Mesenteric fat pad (tissue), 1 donor: ENCODE measurements at places on chromosomes 1 and 21. TPM values are rescaled to one million over a fixed set of nuclear protein-coding genes. Genes with fewer than 3 reads are reported as not detected.

DNA sequence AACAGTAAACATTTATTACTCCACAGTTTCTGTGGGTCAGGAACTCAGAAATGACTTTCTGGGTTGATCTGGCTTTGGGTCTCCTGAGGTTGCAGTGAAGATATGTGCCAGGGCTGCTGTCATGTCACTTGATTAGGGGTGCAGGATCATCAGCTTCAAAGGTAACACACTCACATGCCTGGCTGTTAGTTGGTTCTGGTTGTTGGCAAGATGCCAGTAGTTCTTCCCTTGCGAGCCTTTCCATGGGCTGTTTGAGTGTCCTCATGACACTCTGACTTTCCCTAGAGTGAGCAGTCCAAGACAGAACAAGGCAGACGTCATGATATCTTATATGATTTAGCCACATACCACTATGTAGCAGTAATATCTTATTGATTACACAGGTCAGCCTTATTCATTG is 1.8 kb downstream of the SWT1 start:
- no peak for DNase-seq

DNA sequence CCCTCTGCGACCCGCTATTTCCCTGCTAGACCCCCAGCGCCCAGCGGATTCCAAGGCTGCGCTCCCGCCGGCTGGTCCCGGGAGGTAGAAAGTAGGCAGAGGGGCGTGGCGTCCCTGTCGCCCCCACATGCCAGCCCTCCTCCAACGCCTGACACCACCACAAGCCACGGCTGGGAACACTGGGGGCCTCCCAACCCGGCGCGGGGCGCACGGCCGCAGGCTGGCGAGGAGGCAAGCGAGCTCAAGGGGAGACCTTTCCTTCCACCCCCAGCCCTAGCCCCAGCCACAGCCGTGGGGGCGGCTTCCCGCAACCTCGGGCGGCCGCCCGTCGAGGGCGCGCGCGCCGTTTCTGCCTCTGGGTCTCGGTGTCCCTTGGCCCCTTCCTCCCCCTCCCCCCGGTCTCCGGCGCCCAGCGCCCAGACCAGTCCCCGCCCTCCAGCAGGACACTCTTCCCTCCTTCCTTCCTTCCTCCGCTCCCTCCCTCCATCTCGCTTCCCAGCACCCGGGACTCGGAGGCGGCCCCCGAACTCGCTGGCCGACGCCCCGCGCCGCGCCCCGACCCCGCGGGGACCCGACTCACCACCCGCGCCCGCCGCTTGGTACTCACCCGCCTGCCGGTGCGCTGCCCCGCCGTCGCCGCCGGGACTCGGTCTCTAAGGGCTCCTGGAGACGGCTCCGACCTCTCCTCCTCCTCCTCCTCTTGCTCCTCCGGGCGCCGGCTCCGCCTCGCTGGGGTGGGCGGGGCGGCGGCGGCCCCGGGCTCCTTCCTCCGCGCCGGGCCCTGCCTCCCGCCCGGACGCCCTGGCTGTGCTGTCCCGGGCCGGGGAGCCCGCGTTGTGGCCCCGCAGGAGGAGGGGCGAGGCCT is at the start of gene GNG12:
Gene GNG12, minus strand, starts transcription at position 731 of the 865 bp plus-strand sequence. CDS start 125,781 bp downstream, outside the sequence.
- peak; percentile 92 for DNase-seq

- no peak for DNase-seq
Observed at GRCh38 chr1:213135572-213135971, 84.5 kb downstream of the RPS6KC1 start.

DNA sequence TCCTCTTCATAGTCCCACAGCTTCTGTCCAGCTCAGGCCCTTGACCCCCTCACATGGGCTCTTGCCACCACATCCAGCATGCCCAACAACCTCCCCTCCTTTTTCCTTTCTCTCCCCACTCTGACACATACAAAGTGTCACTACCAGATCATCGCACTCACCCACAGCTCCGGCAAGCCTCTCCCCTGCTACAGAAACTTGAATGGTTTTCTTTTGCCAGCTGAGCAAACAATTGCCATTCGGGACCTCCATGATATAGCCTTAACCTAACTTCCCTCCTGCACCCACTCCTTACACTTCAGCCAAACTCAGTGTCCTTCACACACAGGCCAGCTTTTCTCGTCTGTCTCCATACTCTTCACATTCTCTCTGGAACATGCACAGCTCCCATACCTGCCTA is 43.3 kb downstream of the MAB21L3 start:
- DNase-seq, result peak; percentile 37

DNA sequence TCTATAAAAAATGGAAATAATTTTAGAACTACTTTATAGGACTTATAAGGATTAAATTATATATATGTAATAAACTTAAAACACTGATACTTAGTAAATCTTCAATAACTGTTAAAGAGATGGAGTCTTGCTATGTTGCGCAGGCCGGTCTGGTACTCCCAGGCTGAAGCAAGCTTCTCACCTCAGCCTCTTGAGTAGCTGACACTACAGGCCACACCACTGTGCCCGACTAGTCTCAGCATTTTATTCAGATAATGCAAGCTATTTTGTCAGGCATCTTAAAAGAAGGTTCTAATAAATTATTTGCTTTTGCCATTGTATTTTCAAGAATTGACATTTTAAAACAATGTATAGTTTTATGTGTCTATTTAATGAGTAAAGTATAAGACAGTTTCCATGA is 20.8 kb downstream of the CNST start:
- no peak for DNase-seq

DNA sequence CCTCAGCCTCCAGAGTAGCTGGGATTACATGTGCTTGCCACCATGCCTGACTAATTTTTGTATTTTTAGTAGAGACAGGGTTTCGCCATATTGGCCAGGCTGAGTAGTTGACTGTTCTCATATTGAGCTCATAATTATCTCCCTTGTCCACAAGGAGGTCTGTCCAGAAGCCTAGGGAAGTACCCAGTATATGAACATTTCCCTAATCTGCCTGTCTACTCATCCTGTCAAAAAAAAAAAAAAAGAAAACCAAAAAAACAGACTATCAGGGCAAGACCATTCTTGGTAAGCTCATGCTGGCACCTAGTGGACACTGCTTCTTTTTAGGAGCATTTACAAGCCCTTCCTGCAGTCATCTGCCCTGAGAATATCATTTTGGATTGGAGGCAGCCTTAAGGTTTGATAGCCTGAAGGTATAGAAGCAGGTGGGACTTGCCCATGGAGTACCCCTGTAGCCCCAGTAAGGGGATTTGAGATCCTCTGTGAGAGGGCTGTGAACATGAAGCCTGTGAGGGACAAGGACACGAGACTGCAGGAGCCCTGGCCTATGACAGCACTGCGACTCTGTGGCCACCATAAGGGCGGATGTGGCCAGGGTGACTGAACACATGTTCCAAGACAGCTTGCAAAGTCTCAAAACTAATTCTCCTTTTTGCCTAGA is 10.8 kb upstream of the DUSP12 start:
- DNase-seq, result no peak

DNA sequence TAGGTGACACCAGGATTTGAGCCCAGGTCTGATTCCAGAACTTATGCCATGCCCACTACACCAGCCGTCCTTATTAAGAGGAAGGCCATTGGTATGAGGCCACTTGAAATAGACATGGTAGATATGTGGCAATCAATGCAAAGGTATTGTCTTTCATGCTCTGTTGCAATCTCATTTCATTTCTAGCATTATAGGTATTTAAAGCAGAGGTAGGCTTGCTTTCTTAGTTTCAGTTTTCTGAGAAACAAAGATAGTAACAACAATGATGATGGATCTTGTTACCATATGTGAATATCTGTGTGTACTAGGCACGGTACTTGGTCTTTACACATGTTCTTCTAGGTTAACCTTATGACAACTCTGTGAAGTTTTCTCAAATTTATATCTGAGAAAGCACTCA is 113.1 kb downstream of the FGGY start:
- no peak for DNase-seq

DNA sequence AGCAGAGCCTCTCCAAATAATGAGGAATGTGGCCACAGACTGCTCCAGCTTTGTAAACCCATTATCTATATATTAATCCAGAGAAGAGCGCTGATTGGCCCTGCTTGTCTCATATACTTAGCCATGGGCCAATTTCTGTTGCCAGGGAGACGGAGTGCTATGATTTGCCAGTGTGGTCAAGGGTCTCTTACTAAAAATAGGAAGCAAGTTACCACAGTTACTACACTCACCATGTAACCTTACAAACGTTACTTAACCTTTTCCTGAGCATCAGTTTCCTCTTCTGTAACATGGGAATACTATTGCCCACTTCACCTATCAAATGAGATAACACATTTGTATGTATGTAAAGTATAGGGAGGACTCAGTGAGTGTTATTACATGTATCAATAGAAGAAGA is 7.7 kb upstream of the S100A2 start:
- DNase-seq, result no peak

DNA sequence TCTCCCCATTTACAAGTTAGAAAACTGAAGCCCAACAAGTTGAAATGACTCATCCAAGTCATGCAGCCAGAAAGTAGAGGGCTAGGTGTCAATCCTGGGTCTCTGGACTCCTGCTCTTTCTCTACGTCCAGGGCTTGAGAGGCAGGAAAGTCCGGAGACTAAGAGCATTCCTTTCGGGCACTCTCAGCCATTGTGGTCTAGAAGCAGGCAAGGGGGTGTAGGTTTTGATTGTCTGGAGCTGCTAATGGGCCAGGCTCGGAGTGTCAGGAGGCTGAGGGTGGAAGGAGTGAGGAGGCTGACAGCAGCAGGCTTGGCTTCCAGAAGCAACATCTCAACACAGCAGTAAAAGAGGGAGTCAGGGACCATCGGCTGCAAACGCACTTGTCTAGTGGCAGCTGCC is 107.6 kb upstream of the KLHDC7A start:
- DNase-seq, result no peak

- DNase-seq, result no peak
Observed at GRCh38 chr1:77459881-77460280, 178.1 kb downstream of the AK5 start.

DNA sequence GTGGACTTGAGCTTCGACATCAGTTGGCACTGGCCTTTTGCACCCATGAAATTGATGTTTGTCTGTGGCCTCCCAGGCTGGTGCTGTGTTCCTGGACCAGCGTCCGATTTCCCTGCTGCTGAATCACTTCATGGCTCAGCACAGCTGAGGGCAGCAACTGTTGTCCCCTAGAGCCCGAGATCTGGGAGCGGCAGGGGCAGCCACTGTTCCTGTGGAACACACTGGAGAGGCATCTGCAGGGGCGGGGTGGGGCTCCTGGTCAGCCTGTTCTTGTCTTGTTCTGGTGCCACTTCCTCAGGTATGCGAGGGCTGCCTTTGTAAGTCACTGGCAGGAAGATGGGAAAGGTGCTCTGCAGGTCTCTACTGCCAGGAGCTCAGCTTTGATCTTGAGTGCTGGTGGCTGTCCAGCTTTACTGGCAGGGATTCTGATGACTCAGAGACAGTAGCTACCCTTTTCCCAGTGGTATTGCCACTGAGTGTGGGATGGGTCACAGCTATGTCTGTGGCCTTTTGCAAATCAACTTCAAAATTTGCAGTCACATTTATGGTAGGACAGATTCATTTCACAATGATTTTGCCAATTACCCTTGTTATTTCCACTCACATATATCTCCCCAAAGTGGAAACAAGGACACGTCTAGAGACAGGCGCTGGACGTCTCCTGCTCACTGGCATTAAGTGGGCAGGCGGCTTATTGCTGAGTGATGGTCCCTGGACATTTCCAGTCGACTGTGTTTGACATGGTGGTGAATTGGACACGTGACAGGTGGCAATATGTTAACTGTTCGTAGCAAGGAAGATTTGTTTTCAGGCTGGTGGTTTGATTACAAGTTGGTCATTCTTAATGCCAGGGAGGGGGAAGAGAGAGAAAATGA is 15.3 kb downstream of the AGPAT3 start:
- peak; percentile 79 for DNase-seq

GRCh38 chr1:5430136-5430535 is 562.1 kb downstream of the NPHP4 start:
- no peak for DNase-seq

GRCh38 chr1:160092366-160093068 is 5.9 kb downstream of the IGSF8 start:
- no peak for DNase-seq

GRCh38 chr1:90955769-90956168 is 66.1 kb downstream of the ZNF644 start:
- DNase-seq, result no peak

GRCh38 chr1:111597426-111597825 is 22.2 kb upstream of the RAP1A start:
- DNase-seq, result no peak

GRCh38 chr1:61523893-61524605 is 200.9 kb downstream of the TM2D1 start:
- DNase-seq, result no peak

DNA sequence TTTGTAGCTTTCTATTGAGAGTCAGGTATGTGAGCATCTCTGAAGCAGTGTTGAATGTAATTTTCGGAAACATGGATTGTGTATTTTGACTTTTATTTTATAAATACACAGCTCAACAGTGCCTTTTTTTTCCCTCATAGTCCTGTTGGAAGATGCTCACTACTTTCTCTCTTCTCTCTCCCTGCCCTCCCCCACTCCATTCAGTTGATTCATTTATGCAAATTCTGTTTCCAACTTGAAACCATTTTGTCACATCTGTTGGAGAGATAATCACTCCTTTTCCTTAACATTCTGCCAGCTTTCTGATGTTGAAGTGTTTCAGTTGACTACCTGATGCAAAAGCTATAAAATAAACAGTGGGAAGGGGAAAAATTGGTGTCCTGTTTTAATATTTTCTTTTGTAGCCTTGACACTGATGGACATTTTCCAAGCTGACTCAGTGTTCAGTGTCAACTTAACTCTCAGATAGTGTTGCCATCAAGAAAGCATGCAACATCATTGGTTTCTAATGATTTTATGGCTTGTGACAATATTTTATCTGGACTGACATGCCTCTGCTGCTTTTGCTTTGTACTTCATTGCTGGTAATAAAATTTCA is 194.5 kb downstream of the HS2ST1 start:
- no peak for DNase-seq

DNA sequence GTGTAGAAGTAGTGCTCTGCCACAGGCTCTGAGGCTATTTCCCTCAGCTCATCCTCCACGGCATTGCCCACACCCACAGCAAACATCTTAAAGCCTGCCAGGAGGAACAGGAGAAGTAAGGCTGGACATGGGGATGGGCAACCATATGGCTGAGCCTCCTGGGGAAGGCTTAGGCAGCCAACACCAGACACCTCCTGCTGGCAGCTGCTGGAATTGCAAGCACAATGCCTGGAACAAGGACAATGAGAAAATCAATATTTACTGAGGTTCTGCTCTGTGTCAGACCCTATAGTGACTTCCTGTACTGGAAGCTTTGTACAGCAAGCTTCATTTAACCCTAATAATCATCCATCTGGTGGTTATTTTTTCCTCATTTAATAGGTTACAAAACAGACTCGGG is 8.2 kb downstream of the MATN1 start:
- DNase-seq, result no peak

- DNase-seq, result no peak
Observed at GRCh38 chr1:203906932-203907331, 45.5 kb downstream of the SNRPE start.

- DNase-seq, result no peak
Observed at GRCh38 chr1:151347523-151348246, 633 bp upstream of the RFX5 start.

Gene PLA2G2C
- total RNA-seq, result 0.74 TPM

Gene PPIAL4G
- not detected for total RNA-seq

Gene NBPF4
- total RNA-seq, result not detected

Gene AKR7A3
- 1.0 TPM for total RNA-seq

Gene ZBED6
- 44.8 TPM for total RNA-seq

Gene LAMB3
- total RNA-seq, result 35.6 TPM

Gene UTP25
- total RNA-seq, result 7.3 TPM

Gene SPRR2D
- total RNA-seq, result not detected

Gene FNDC5
- 0.96 TPM for total RNA-seq

Gene RHD
- total RNA-seq, result not detected

Gene OR14A2
- not detected for total RNA-seq

Gene NR1I3
- total RNA-seq, result not detected

Gene NEK2
- not detected for total RNA-seq

Gene FCRL1
- 0.32 TPM for total RNA-seq

Gene TFF3
- total RNA-seq, result 5.5 TPM

Gene OR6K3
- not detected for total RNA-seq
